ENCODE measurements at places on chromosomes 3 and 15.
A peak's percentile ranks its signal among the peaks of the same experiment; 100 is the strongest.

- no peak for DNase-seq
Observed at GRCh38 chr3:140994316-140994715, 52.7 kb downstream of the SLC25A36 start.

DNA sequence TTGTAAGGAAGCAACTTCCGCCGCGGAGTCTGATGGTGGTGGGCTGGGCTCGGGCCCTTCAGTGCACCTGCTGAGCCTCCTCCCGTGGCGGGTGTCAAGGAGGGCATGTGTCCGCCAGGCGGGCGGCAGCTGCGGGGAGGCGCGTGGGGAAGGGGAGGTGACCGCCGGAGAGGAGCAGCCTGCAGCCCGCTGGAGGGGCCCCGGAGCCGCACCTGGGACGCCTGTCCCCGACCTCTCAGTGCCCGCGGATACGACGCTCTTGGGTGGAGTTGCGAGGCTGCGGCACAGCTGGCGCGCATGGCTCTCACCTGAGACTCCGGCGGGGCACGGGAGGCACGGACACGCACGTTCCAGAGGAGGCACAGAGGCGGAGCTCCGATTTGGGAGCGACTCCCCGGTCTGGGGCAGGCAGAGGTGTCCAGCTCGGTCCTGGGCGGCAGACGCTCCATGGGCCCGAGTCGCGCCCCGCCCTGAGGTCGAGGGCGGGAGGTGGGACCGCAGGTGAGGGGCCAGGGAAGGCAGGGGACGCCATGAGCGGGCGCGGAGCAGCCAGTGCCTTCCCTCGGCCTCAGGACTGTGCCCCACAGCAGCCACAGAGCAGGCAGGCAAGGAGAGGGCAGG, 50.2 kb upstream of the PRR20G start:
- no peak for DNase-seq

- no peak for DNase-seq
Observed at GRCh38 chr3:160685144-160685766, 8.3 kb downstream of the ARL14 start.

DNA sequence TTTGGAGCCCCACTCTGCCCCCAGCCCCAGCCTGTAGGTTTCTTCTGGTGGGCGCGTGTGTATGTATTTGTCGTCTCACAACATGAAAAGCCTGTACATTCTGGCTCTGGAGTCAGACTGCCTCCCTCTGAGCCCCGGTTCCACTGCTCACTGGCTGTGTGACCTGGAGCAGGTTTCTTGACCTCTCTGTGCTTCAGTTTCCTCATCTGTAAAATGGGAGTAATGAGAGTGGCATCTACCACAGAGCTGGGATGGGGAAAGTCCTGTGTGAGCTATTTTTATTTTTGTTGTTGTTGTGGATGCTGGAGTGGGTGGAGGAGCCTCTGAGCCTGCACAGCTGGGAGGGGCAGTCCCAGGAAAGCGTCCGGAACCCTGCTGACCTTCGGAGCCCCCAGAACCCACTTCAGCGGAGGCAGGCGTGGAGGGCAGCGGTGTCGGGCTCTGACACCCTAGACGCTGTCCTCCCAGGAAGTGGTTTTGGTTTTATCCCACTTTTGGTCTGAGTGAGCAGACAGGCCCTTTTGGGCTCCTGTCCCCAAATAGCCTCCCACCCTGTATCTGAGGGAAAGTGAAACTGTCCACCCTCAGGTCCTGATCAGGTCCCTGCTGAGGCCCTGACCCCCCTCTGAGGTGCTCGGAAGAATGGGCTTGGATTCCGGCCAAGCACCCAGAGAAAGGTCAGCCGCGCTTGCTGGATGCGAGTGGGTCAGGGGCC, 103.5 kb downstream of the CHSY1 start:
- DNase-seq: no peak

- no peak for DNase-seq
Observed at GRCh38 chr15:41013691-41014414, 60.6 kb downstream of the CHAC1 start.

DNA sequence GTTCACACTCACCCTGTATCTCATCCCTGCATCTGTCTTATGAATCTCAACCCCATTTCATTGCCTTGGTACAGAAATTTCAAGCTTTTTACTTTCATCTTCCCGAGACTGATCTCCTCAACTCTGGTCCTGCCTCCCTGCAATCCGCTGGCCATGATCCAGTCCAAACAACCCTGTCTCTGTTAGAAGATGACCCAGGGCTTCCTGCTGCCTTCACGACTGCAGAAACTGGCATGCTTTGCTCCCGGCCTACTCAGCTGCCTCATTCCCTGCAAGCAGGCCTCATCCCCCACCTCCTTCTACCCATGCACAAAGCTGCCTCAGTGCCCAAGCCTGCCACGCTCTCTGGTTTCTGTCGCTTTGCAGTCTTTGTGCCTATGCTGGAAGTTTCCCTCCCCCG, 12.4 kb downstream of the HES1 start:
- DNase-seq: no peak

DNA sequence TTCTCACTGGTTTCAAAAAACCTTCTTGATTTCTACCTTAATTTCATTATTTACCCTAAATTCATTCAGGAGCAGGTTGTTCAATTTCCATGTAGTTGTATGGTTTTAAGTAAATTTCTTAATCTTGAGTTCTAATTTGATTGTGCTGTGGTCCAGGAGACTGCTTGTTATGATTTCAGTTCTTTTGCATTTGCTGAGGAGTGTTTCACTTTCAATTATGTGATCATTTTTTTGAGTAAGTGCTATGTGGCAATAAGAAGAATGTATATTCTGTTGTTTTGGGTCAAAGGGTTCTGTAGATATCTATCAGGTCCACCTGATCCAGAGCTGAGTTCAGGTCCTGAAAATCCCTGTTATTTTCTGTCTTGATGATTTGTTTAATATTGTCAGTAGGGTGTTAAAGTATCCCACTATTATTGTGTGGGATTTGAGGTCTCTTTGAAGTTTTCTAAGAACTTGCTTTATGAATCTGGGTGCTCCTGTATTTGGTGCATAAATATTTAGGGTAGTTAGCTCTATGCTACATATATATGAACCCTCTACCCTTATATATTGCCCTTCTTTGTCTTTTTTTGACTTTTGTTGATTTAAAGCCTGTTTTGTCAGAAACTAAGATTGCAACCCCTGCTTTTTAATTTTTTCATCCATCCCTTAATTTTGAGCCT, 158.4 kb upstream of the TPRG1 start:
- no peak for DNase-seq

DNA sequence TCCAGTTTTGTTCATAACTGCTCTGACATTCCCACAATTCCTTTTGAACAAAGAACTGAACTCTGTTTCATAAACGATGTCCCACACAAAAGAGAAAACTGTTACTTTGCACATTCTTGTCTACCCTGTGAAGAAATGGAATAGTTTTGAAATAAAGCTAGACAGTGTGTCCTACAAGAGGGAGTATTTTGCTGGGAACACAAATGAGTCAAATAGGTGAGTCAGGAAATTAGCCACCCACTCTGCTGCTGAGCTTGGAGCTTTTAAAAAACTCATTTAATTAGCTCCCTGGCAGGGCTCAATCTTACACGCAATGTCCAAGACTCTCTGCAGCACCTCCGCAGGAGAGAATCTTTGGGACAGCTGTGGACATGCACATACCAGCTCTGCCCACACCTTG, 193.4 kb downstream of the SLC9A9 start:
- peak; percentile 60 for DNase-seq

DNA sequence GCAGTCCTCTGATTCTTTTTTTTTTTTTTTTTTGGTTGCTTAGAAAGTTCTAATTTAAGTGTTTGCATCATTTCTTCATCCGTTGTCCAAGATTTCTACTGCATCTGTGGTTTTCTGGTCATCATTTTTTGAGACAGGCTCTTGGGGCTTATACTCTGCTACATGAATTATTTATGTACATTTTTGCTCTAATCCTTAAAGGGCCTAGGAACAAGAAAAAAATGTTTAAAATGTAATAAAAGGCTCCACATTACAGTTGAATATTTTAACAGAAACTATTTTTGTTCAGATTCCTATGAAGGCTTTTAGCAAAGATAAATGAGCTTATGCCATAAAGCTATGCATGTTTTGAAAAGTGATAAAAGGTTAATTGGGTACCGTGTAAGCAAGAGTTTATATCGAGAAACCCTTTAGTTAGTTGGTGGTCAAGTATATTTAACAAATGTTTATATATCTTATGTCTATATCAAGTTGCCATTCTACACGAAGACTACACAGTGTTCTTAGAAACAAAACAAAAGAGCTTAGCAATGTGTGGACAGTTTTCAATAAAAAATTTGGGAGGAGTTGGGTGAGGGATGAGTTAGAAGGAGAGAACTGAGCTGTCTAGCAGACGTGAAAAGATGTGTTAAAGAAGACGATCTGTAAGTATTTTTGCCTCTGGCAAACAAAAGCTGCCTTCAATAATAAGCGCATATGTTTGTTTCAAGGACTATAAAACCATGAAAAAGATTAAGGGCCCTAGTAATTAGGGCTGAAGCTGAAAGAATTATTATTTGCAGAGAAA, 563.6 kb upstream of the NAALADL2 start:
- peak; percentile 29 for DNase-seq

DNA sequence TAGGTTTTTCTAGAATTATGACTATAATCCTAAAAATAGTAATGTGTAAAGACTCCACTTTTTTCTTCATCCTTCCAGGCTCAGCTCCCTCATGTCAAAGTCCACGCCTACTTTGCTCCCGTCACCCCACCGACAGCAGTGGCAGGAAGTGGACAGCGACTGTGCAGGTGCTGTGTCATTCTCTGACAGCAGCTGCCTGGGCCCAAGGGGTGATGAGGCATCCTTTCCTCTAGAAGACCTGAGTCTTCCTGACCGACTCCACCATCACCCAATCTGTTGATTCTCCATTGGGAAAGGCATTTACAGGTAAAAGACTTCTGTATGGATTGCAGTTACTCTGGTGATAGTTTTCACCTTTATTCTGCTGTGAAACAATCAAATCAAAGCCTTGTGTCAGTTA, 54.8 kb downstream of the UBP1 start:
- DNase-seq: no peak

DNA sequence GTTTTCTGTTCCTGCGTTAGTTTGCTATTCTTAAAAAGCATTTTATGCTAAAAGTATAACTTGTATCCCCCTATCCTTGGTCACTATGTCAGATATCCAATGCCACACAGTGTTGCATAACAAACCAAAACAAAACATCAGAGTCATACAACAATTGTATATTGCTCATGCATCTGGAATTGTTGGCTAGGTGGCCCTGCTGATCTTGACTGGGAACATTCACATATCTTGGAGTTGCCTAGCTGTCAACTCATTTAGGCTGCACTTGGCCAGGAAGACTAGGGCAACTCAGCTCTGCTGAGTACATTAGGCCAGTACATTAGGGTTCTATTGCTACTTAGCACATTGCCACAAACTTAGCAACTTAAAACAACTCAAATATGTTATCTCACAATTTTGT, 706.5 kb upstream of the UBE2E2 start:
- no peak for DNase-seq

GRCh38 chr3:15220661-15221060, 14.6 kb downstream of the CAPN7 start:
- no peak for DNase-seq

- no peak for DNase-seq
Observed at GRCh38 chr15:32656496-32656895, 15.0 kb downstream of the SCG5 start.

DNA sequence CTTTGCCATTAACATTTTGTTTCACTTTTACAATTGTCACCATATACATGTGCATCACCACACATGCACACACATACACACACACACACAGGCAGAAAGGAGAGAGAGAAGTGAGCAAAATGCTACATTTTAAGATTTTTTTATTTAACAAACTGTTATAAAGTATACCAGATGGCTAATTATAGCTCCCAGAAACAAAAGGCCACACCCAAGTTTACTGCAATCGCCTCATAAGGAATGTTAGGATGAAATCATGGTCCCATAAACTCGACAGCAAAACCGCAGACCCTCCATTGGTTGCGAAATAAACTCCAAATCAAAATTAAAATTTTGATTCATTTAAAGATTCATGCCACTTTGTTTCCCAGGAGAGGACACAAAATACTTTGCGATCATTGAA, 16.1 kb upstream of the C15orf61 start:
- DNase-seq: no peak

- peak; percentile 18 for DNase-seq
Observed at GRCh38 chr3:55676643-55677042, 189.5 kb upstream of the WNT5A start.

DNA sequence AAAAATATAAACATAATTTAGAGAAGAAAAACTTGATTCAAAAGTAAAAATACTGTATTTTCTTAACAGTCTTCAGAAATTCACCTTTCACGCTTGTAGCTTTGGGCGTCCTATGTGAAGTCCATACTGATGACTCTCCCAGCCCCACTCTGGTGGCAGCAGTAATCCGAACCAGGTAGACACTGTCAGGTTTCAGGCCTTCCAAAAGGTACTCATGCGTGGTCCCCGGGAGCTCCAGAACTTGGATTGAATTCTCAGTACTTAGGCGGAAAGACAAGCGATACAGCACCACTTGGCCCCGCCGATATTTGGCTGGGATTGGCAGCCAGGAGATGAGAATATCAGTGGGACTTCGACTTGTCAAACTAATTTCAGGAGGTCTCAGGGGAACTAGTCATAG, 69.7 kb downstream of the PRTG start:
- no peak for DNase-seq

GRCh38 chr3:25663347-25663868, 1.3 kb downstream of the TOP2B start:
- peak; percentile 49 for DNase-seq

DNA sequence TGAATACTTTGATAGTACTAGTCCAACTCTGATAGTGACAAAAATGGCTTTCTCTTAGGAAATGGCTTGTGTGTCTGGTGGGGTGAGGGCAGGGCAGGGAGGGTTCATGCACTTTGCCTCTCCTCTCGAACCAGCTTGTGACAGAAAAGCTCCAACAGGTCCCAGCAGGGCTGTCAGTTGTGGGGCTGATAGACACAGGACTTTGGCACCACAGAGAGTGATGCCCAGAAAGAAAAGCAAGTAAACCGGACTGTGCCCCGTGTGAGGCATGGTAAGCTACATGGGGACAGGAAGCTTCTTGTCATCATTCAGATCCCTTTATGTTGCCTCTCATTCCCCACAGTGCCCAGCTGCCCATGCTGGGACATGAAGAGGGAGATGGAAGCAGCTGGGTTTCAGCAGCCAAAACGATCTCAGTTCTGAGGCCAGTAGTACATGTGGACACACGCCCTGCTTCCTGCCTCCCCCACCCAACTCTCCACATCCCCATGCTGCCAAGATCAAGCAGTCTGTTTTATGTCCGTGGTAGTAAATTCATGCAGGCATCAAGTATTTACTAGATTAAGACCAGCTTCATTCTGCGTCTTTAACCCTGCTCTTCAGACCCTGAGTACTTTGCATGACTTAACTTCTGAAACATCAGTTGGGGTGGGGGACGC, 29.7 kb upstream of the LIPC start:
- DNase-seq: no peak

- DNase-seq: no peak
Observed at GRCh38 chr3:58609990-58610389, 32.8 kb upstream of the FAM107A start.

Data from astrocyte of the hippocampus (primary cell).